ENCODE measurements at places on chromosomes 4 and X. TPM values are rescaled to one million over a fixed set of nuclear protein-coding genes. Genes with fewer than 3 reads are reported as not detected.
A peak's percentile ranks its signal among the peaks of the same experiment; 100 is the strongest.

DNA sequence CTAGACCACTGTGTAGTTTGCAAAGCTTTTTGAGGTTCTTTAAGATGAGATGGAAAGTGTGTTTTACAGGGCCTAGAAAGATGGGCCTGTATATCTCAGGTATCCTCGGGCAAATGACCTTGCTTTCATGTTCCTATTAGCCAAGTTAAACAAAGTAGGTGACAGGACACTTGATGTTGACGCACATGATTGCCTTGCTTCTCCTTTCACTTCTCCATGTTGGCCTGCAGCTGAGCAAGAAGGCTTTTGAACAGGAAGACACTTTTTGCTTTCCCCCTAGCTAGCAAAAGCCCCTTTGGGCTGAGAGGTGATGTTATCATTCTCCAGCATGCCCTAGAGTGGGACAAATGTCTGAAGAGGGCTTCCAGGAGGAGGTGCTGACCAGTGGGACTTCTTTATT lies 202.1 kb downstream of the GPC3 start:
- peak; percentile 4 for DNase-seq

DNA sequence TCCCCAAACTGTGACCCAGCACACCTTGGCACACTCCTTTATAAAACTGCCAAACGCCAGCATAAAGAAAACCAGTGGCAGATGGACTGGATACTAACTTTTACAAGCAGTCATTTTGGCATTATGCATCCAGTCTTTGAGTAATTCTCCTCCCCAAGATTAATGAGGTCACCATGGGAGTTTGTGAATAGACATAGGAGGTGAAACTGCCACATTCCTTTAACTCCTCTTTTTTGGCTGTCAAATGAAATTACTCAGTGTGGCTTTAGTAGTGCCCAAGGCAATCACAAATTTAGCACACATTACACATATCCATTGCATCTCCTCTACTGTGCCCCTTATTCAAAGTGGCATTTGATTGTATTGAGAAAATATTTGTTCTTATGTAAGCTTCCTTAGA lies 315.3 kb upstream of the FGF13 start:
- no peak for DNase-seq

- no peak for DNase-seq
Observed at GRCh38 chr4:149986917-149987316, 91.3 kb upstream of the DCLK2 start.

DNA sequence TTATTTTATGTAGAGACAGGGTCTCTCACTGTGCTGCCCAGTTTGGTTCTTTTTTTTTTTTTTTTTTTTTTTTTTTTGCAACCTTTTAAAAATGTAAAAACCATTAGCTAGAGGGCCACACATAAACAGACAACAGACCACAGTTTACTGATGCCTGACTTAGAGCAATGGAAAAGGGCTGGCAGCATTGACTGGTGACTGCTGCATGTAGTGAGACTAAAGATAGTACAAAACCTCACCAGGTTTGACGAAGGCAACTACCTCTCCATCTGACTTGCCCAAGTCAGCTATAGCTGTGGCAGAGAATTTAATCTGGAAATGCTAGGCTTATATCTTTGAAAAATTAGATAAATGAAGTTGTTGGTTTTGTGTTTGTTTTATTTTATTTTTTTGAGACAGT lies 102.9 kb downstream of the RBM47 start:
- DNase-seq, result no peak

- no peak for DNase-seq
Observed at GRCh38 chr4:98688411-98689290, 30.2 kb upstream of the TSPAN5 start.

DNA sequence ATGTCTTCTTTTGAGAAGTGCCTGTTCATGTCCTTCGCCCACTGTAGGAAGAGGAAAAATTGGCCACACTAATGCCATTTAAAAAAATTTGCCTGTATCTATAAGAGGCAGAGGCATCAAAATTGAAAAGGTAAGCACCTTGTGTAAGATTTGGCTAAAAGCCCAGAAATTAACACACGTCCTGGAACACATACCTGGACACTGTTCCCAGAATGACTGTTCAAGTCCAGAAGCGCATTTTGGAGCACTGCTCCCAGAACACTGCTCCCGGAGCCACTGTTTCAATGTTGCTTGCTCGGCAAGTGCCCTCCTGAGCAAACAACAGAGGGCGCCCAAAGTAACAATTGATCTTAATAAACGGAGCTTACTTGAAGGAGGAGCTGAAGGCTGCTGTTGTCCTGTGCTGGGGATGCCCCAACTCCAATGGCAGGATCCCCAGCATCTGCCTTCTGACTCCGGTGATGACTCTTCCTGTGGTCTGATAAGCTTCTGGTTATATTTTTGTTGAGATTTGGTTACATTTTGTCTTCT lies 1958.6 kb downstream of the C4orf33 start:
- DNase-seq, result no peak

DNA sequence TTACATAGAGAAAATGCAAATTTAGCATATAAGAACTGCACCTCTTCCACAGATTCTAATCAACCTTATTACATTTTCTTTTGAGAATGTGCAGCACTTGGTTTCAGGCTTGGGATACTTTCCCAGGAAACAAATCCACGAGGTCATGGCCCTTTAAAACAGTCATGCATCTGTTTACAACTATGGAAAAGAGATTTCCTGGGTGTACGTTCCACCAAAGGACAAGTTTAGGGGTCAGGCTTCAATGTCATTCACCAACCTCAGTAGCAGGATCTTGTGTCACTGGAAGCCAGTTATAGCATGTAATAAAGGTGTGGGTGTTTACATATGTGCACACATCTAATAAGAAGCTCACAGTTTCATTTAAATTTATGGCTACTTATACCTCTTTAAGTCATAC lies 30.7 kb downstream of the EREG start:
- no peak for DNase-seq

DNA sequence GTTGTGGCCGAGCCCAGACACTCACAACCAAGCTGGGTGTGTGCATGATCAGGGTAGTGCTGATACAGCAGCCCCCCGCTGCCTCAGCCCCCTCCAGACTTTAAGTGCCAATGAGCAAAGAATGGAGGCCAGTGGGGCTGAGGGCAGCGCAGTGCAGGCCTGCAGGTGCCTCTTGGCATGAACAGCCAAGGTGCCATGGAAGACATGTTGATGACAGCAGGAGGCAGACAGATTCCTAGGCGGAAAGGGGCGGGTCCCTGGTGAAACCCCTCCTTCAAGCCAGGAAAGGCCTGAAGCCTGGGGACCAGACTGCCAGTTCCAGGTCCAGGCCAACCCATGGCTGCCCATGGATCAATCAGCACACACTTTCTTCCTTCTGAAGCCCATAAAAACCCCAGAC lies 253.3 kb upstream of the ETNPPL start:
- DNase-seq, result no peak

- no peak for DNase-seq
Observed at GRCh38 chr4:52312722-52313121, 261.6 kb downstream of the SPATA18 start.

- DNase-seq, result peak; percentile 2
Observed at GRCh38 chr4:40749717-40750460, at the start of gene NSUN7. NSUN7 (plus strand) TSS chr4:40749955; CDS start chr4:40750694, 739 bp downstream.

SLC9B1 gene
- 4.0 TPM for total RNA-seq

EPGN gene
- total RNA-seq, result not detected

POLN gene
- total RNA-seq, result 0.89 TPM

CSAG1 gene
- not detected for total RNA-seq

HTN1 gene
- not detected for total RNA-seq

RTL3 gene
- total RNA-seq, result not detected
